ENCODE measurements at places on chromosomes 16 and 17.

DNA sequence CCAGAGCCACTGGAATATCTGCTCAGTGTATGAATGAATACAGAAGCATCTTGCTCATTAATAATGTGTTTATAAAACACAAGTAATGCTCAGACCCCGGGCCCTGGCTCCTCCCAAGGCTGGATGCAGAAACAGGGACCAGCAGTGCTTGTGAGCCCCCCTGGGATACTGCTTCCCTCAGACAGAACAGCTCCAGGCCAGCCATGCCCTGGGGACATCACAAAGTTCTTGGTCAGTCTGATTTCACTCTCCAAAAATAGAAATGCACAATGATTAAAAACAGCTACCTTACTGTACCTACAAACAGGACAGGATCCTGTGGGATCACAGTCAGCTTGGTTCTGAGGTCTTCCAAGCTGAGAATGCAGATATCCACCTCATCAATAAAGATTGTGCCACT lies 68.2 kb downstream of the ABCC12 start:
- DNase-seq, result no peak

DNA sequence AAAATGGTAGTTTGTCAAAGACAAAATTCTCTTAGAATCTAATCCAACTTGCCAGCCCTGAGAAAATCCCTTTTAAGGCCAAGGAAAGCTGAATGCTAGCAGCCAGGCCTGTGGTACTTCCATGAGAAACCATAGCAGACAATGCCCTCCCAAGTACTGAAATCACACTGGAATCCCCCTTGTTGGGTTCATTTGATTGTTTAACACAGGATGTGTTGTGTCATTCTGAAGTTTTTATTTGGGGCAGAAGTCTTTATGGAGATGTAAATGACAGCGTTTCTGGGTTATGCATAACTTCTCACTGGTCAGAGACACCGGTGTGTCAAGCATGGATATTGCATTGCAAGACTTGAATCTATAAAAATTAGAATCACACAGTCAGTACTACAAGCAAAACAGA lies 6.0 kb upstream of the ARL2BP start:
- DNase-seq, result no peak

DNA sequence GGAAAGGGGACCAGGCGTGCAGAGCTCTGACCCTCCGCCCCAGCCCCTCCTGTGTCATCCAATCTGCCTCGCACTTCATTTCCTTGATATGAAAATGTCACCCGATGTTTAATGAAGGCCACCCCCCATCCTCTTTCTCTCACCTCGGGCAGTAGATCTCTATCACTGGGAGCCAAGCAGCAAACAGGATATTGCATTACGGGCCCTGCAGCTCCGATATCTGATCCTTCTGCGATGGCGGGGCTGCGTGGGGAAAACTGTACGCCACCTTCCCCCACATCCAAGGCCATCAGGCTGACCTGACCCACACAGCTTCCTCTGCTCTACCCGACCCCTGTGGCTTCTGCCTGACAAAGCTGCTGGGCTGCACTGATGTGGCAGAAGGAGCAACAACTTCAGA lies 74.9 kb downstream of the DYNLRB2 start:
- no peak for DNase-seq

DNA sequence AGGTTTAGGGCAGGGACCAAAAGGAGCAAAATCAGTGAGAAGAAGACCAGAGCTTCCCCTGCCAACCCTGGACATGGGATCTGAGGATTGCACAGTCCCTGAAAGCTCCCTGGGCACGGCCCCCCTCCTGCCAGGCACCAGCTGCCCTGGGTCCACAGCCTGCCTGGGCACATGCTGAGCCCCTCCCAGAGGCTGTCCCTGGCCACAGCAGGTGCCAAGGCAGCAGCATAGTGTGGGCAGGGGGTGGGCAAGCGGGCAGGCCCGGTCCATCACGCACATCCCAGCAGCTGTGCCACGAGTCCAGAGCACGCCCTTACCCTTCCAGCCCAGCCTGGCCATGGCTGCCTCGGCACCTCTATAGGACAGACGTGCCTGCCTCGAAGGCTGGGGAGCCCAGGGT lies 12.7 kb downstream of the SCN4A start:
- DNase-seq, result peak; percentile 52

DNA sequence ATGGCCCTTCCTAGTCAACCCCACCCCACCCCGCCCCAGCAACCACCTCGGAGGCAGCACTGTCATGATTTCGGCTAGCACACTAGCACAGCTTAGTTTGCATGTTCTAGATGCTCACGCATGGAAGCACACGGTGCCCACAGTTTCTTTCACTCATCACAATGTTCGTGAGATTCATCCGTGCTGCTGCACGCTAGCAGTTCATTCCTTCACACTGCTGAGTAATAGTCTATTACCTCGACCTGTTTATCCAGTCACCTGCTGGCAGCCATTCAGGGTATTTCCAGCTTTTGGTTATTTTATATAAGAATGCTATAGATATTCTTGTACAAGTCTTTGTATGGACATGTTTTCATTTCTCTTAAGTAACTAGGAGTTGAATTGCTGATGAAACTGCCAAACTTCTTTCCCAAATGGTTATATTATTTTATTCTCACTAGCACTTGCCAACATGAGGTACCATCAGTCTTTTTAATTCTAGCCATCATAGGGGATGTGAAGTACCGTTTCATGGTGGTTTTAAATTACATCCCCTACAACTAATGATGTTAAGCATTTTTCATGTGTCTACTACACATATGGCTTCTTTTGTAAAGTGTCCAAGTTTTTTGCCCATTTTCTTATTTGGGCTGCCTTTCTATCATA lies 75.7 kb downstream of the CYTH1 start:
- DNase-seq, result no peak

GRCh38 chr16:26672206-26672605 lies 394.5 kb upstream of the C16orf82 start:
- no peak for DNase-seq

GRCh38 chr16:19833176-19833575 lies 51.5 kb downstream of the GPRC5B start:
- no peak for DNase-seq

DNA sequence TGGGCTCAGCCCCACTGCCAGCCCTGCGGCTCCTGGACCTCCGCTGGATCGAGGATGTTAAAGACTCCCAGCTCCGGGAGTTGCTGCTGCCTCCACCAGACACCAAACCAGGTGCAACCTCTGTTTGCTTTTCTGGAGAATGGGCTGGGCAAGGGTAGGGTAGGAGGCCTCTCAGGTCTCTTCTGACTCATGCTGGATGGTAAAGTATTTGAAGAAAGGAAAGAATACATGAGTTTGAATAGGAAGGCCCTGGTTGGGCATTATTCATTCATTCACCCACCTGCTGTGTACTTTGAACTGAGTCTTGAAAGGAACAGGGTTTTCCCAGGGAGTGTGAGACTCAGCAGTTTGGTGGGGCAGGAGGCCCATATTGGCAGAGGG lies 6.5 kb upstream of the ORAI3 start:
- DNase-seq, result no peak
